ENCODE measurements at places on chromosomes 16 and 17.
A peak's percentile ranks its signal among the peaks of the same experiment; 100 is the strongest.

DNA sequence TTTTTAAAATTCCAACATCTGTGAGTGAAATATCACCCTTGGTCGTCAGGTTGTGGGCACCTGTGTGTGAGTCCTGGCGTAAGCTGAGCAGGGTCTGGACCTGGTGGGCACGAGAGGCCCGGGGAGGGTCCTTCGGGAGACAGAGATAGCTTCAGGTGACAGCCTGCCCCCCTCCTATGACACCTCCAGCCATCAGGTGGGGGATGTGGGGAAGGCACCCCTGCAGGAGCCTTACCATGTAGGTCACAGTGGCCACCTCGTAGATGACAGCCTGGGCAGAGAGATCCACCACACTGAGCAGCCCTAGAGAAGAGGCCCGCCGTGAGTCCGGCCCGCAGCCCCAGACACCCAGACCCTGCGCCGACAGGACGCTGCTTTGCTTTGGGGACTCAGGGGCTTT, 11.2 kb downstream of the SLC47A2 start:
- DNase-seq, result no peak

DNA sequence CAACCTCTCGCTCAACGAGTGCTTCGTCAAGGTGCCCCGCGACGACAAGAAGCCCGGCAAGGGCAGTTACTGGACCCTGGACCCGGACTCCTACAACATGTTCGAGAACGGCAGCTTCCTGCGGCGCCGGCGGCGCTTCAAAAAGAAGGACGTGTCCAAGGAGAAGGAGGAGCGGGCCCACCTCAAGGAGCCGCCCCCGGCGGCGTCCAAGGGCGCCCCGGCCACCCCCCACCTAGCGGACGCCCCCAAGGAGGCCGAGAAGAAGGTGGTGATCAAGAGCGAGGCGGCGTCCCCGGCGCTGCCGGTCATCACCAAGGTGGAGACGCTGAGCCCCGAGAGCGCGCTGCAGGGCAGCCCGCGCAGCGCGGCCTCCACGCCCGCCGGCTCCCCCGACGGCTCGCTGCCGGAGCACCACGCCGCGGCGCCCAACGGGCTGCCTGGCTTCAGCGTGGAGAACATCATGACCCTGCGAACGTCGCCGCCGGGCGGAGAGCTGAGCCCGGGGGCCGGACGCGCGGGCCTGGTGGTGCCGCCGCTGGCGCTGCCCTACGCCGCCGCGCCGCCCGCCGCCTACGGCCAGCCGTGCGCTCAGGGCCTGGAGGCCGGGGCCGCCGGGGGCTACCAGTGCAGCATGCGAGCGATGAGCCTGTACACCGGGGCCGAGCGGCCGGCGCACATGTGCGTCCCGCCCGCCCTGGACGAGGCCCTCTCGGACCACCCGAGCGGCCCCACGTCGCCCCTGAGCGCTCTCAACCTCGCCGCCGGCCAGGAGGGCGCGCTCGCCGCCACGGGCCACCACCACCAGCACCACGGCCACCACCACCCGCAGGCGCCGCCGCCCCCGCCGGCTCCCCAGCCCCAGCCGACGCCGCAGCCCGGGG, 1.3 kb downstream of the FOXC2 start:
- no peak for DNase-seq

DNA sequence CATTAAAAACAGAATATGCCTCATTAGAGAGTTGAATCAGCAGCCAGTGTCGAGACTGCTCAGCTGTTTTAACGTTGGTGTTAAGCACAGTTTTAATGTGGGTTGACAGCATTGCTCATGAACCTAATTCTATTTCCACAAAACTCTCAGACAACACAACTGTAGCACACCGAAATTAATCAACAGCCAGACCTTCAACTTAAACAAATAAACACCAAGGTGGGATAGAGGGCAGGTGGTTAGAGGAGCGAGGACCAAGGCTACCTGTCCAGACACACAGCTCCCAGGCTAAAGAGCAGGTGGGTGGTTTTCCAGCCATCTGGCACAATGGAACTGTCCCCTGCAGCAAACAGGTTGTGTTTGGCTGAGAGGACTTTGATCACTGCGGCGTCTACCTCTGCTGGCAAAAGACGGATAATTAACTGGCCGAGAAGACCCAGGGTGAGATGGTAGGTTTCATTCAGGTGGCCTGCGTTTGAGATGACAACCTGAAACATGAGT, 69.6 kb upstream of the ATP2A3 start:
- DNase-seq, result no peak

- no peak for DNase-seq
Observed at GRCh38 chr17:38544839-38545209, 60.9 kb downstream of the SRCIN1 start.

GRCh38 chr16:79409978-79410377, 190.6 kb downstream of the MAF start:
- no peak for DNase-seq

GRCh38 chr17:19833914-19834313, 33.8 kb downstream of the ULK2 start:
- no peak for DNase-seq

DNA sequence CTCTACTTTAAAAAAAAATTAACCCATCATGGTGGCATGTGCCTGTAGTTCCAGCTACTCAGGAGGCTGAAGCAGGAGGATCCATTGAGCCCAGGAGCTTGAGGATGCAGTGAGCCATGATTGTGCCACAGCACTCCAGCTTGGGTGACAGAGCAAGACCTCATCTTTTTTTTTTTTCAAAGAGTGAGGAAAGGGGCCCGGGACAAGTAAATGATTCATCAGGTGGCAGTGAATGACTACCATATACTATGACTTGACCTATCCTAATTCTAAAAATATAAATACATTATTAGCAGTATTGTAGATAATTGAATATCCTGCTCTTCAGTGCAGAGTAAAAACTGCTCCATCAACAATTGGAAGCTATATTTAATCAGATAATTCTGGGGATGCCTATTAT, 55.3 kb downstream of the CLUH start:
- DNase-seq, result no peak

- no peak for DNase-seq
Observed at GRCh38 chr16:78976212-78976611, 624.3 kb downstream of the MAF start.

DNA sequence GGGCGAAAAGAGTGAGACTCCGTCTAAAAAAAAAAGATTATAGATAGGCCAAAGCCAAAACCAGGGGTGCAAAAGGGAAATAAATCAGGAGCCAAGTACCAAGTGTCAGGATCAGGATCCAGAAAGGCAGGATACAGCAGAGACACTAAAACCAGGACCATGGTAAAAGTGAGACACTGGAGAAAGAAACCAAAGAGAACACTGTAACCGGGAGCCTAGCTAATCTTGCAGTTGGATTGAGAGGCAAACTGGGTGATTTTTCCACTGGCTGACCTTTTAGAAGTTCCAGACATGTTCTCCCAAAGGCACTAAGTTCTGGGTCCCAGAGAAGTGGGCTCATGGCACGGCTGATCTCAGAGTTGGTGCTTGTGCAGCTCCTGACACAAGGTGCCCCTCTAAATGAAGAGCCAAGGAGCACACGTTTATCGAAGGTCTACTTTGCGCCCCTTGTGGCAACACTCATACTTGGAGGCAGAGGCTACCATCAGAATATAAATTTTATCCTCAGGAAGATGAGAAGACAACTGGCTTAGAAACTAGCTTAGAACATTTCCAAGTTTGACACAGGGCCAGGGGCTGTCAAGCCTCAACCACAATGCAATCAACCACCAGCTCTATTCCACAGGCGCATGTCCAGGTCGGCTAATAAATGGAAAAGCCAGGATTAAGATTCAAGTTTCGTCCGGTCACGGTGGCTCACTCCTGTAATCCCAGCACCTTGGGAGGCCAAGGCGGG, 27.5 kb upstream of the HELZ start:
- peak; percentile 24 for DNase-seq

GRCh38 chr16:58530179-58530578, 14.9 kb downstream of the SETD6 start:
- DNase-seq, result no peak

GRCh38 chr16:48405907-48406306, 20.7 kb upstream of the SIAH1 start:
- no peak for DNase-seq

- no peak for DNase-seq
Observed at GRCh38 chr17:57443781-57444180, 187.5 kb downstream of the MSI2 start.

DNA sequence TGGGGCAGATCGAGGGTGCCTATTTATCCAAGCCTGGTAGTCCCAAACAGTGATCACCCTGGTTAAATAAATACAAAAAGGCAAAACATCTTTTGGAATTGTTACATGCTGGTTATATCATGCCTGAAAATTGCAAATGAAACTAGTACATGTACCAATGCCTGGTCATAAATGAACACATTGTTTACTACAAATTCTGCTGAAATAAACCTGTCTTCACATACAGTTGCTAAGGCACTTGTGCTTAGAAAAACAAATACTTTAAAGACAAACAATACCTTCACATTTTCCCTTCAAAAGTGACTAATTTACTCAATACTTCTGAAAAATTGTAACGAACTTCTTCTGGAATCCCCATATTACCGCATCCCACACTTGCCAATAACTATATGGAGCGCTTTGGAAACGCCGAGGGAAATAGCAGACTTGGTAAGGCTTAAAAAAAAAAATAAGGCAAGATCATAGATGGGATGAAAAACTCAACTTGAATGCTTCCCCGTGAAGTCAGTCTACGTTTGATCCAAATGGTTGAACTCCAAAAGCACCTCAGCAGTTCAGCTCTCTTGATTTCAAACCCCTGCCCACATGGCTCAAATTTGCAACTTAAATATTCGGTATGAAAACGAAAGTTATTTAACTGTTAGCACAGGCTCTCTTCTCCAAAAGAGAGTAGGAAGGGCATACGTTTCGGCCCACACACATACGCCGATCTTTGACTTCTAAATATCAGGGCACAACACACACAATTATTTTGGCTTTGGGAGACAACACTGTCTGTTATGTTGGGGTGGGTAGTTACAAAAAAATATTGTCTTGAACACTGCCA, 264.5 kb downstream of the NTN1 start:
- no peak for DNase-seq

GRCh38 chr17:62791767-62792446, 16.2 kb downstream of the MARCHF10 start:
- no peak for DNase-seq

DNA sequence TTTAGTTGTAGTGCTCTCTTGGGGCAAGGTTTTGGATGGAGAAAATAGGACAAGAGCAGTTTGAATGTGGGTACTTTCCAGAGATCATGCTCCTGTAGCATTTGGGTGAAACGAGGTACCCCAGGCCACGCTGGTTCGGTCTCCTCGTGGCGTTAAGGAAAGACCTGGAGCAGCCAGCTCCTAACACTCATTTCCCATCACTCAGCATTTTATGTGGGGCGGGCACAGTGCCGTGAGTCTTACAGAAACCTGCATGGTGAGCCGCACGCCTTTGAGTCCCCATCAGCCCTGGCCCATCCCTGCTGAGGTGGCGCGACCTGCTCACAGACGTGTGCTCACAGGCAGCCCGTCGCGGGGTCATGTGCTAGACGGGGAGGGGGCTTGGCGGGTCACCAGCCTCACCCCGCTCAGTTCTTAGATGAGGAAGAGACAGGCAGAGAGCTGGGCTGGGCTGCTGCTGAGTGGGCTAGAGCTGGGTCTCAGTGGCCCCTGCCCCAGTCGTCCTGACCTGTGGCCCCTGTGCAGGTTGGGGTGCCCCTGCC, 37.3 kb downstream of the TBCD start:
- DNase-seq, result no peak
